Renal pelvis (tissue), 12 donors: ENCODE measurements at places on chromosomes 12 and 14.

GRCh38 chr12:104599272-104600035 is 142.7 kb downstream of the CHST11 start:
- no peak for DNase-seq

- no peak for DNase-seq
Observed at GRCh38 chr14:40760704-40761103, 846.0 kb upstream of the LRFN5 start.

DNA sequence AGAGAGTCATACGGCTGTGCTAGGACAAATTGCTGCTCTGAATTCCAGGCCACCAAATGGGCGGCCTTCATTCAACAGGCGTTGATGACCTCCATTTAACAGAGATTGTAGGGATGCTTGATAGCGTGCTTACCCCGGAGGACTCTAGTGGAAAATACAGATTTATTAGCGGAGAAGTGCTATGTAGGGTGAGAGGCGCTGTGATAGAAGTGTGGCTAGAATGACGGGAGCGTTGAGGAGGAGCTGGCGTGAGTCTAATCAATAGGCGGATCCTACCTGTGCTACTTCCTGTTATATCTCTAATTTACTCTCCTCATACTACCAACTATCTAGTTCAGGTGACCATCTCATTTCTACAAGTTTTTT is 668 bp downstream of the MRPS35 start:
- DNase-seq: no peak

GRCh38 chr12:6423267-6424007 is 21.3 kb upstream of the CD27 start:
- DNase-seq: peak; percentile 90

GRCh38 chr12:24444634-24445033 is 495.2 kb upstream of the SOX5 start:
- DNase-seq: no peak

- DNase-seq: no peak
Observed at GRCh38 chr14:91869556-91869955, 2.2 kb upstream of the TC2N start.

DNA sequence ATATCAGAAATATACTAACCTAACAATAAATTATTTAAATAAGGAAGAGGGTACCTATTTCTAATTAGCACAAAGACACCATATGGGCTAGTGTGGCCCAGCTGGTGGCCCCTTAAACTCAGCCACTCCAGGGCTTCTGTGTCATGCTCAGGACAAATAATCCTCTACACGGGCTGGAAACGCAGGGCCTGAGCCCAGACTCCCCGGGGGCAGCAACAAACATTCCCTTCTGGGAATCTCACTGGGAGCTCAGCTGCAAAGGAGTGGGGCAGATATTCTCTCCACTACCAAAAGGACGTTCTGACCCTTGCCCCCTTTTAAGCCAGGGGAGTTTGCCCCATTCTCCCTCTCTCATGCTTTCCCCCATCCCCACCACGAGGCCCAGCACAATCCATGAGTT is 43.7 kb upstream of the ELK3 start:
- DNase-seq: no peak

DNA sequence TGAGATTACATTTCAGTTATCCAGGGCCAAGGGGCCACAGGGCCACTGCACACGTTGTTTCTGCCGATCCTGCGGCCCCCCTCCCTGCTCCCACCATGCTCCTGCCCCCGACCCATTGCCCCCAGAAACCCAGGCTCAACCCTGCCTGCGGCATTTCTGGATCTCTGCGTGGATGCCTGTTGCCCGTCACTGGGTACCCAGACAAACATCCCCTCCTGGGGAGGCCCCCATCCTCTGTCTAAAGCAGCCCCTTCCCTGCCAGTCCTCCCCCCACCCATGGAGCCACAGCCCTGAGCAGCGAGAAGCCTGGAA is 326.4 kb upstream of the SFSWAP start:
- DNase-seq: no peak

- DNase-seq: no peak
Observed at GRCh38 chr14:105053996-105054395, 11.2 kb downstream of the GPR132 start.

DNA sequence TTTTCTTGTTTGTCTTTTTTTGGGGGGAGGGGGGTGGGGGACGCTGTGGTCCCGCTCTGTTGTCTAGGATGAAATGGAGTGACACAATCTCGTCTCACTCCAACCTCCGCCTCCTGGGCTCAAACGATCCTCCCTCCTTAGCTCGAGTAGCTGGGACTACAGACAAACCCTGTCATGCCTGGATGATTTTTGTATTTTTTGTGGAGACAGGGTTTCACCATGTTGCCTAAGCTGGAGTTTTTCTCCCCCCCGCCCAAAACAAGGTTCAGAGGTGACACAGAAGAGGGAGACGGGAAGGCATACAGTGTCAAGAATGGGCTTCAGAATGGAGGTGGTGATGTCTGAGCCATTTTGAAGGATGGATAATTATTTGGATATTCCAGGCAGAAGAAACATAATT is 116.9 kb upstream of the ATF1 start:
- peak; percentile 31 for DNase-seq

DNA sequence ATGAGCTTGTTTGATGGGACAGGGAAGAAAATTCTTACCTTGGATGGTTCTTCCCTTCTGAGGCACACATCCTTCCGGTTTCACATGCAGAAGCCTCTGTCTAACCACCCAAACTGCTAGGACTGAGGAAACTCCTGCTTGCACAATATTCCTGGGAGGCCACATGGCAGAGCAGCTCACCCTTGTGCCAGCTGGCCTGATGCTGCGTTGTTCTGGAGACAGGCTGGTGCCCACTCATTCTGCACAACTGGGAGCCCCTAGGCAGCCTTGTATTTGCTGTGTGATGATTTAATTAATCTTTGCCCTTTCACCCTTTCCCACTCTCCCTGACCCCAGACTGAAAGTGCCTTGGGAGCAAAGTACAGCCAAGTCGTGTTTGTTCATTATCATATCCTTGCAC is 130.8 kb downstream of the RTN1 start:
- DNase-seq: no peak

DNA sequence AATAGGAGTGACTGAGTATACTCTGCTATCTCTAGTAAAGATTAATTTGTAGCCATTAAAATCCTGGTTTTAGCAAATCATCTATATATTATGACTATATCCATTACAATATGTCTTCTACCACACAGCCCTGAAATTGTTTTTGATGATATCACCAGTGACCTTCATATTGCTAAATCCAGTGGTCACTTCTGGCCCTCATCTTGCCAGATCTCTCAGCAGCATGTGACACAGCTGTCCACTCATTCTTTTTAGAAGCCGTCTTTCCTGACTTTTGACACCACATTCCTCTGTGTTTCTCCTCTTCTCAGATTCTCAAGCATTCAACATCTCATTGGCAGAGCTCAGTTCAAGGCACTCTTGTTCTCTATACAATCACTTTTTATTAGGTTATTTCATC is 54.9 kb downstream of the CPNE8 start:
- no peak for DNase-seq

- DNase-seq: no peak
Observed at GRCh38 chr14:70685474-70686197, 43.9 kb downstream of the TTC9 start.

GRCh38 chr12:51838036-51838435 is 10.5 kb downstream of the FIGNL2 start:
- no peak for DNase-seq

DNA sequence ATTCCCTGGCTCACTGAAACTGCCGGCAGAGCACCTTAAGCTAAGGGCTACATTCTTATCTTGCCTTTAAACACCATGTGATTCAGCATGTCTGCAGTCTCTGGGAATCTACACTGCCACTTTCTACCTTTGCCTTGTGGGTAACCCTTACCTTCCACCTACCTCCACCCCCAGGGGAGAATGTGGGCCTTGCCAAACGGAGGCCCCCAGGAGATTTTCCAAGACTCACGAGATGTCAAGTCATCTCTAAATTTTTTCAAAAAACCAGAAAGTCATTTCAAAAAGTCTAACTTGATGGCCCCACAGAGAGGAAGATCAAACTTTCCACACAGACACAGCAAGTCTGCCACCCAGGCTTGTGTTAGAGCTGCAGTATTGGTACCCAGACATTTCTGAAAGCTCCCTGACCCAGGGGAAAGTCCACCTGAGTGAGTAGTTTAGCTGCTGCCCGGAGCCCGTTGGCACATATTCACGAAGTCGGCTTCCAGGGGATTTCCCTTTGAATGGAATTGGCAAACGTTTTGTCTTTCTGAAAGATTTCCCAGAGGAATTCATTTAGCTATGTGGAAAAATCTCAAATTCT is 4.7 kb upstream of the PSMA6 start:
- DNase-seq: no peak

DNA sequence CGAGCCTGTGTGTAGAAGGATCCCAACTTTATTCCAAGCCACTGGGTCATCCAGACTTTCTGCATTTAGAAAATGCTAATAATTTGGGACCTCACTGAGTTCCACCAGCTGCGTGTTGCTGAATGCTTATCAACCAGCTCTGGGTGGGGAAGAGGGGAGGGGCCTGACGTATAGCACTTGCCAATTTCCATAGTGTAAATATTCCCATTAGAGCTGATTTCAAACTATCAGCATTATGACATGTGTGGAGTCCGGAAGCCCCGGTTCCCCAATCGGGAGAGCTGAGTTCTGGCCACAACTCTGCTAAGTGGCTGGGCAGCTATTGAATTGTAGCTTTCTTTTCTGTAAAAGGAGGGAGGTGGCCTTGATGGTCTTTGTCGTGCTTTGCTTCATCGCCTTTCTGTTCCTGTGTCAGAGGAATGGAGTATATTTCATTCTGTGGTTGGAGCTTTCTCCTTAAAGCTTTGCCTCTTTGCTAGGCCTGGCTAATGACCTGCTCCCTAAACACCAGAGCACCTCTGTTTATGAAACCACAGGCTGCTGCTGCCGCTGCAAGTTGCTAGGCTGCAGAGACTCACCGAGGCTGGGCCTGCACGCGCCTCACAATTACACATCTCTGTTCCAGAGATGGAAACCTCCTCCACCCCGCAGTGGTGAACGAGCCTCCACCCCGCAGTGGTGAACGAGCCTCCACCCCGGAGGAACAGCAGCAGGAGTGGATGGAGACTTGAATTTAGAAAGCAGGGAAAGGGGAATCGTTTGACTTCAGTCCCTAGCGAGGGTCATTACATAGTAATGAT is 7.7 kb upstream of the BCL7A start:
- no peak for DNase-seq

DNA sequence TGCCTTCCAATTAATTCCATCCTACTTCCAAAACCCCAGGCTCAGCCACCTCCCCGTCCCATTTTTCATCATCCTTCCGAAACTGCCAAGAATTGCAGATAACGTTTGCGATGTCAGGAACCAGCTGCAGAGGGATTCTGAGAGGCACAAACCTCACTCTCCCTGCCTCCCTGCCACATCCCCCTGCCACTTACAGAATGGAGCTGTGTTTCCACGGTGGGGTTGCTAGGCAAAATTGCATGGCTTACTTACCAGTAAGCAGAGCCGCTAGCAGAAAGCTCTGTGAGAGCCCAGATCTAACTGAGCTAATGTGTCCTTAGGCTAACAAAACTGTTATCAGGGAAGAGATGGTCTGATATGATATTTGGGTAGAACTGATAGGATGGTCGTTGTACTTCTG is 127.4 kb downstream of the KCNK10 start:
- DNase-seq: no peak

DNA sequence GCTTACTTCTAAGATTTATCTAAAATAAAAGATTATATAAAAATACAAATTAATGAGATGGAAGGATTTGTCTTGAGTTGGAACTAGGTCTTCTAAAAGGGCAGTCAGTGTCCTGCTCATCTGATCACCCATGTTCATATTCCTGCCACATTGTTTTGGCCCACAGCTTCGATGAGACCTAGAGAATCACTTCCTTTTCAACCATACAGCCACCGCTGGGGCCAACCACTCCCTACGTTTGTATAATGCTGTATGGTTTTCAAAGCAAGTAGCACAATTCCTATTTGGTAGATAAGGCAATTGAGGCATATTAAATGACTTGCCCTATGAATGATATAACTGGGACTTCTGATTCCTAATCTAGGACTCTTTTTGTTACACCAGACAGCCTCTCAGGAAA is 249.4 kb downstream of the ZFP36L1 start:
- DNase-seq: no peak

GRCh38 chr12:89880690-89881350 is 172.2 kb upstream of the ATP2B1 start:
- no peak for DNase-seq

DNA sequence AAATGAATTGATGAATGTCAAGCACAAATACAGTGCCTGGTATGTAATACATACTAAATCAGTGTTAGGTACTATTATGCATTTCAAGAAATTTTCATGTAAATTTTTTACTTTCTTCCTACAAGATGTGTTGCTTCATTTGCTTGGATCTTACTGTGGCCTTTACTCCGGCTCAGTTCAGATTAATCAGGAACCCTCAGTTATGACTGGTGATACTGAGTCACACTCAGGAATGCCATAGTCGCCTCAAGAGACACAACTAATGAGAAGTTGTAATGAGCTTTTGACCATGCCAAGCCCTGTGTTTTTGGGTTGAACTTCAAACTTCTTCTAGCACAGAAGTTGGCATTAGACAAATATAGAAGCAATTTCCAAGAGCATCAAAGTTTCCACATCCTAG is 96.0 kb downstream of the TGFB3 start:
- DNase-seq: no peak

GRCh38 chr12:49455501-49455900 is 83.3 kb upstream of the KCNH3 start:
- DNase-seq: peak; percentile 31

DNA sequence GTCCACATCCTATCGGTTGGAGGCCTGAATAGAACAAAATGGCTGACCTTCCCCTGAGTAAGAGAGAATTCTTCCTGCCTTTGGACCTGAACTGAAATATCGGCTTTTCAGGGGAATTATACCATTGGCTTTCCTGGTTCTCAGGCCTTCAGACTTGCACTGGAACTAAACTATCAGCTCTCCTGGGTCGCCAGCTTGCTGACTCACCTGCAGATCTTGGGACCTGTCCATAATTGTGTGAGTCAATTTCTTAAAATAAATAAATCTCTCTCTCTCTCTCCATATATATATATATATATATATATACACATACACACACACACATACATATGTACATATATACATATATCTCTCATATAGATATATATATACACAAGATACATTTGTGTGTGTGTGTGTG is 41.6 kb downstream of the KCNK10 start:
- no peak for DNase-seq

DNA sequence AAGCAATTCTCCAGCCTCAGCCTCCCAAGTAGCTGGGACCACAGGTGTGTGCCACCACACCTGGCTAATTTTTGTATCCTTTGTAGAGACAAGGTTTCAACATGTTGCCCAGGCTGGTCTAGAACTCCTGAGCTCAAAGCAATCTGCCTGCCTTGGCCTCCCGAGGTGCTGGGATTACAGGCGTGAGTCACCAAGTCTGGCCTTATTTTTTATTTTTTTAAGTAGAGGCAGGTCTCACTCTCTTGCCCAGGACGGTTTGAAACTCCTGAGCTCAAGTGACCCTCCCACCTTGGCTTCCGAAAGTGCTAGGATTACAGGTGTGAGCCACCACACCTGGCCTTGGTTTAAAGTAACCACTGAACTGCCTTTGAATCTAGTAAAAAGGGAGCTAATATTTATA is 56.8 kb downstream of the SPPL3 start:
- DNase-seq: no peak

GRCh38 chr12:103735291-103735690 is 105.7 kb downstream of the NT5DC3 start:
- DNase-seq: no peak
